Neural crest cell (in vitro differentiated cells): ENCODE measurements at places on chromosomes 12 and 14.

GRCh38 chr12:58000499-58000898 lies 59.1 kb downstream of the ATP23 start:
- H3K4me3 ChIP-seq = no peak overlapping the region
- no peak for DNase-seq
- H3K27ac ChIP-seq = no peak overlapping the region
- H3K36me3 ChIP-seq = peaks cover 5% of the 10 kb centered on the region
- H3K4me1 ChIP-seq = no peaks in the 10 kb centered on the region

DNA sequence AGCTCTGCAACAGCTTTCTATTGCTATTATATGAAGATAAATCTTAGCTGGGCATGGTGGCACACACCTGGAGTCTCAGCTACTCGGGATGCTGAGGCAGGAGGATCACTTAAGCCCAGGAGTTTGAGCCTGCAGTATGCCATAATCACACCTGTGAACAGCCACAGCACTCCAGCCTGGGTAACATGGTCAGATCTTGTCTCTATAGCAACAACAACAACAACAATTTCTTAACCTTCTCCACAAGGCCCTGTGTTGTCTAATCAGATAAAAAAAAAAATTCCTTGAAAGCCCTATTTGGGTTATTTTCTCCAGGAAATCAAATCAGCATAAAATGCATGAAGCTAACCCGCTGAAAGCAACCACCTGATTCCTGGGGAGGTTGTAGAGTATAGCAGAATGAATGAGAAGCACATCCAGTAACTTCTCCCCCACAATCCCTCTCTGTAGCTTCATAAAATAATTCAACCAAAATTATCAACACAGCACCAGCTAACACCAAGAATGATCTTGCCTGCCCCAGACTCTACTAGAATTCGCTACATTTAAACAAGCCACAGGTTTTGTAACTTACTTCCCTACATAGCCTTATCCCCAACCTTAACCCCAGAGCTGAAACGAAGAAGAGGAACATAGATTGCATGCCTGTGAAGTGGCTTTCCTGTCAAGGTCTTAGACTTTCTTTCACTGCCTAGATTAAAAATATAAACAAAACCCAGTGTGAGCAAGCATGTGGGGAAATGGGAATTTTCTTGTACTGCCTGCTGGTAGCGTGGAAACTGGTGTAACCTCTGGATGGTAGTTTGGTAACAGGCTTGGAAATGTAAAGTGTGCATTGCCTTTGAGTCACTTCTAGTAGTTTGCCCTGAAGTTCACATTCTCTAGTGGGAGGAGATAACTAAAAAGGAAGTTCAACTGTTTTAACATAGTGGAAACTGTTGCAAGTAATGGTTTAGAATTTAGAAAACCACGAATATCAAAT lies 6.0 kb upstream of the STK38L start:
- peaks cover 9% of the 10 kb centered on the region for H3K27me3 ChIP-seq
- no peak overlapping the region for H3K4me3 ChIP-seq
- no peak for DNase-seq
- no peaks in the 10 kb centered on the region for H3K36me3 ChIP-seq
- no peak overlapping the region for H3K27ac ChIP-seq

- peaks cover 23% of the 10 kb centered on the region for H3K4me1 ChIP-seq
- H3K27ac ChIP-seq = peak overlapping the region; percentile 90
- no peak for DNase-seq
Observed at GRCh38 chr14:89365061-89365801, 51.8 kb downstream of the FOXN3 start.

DNA sequence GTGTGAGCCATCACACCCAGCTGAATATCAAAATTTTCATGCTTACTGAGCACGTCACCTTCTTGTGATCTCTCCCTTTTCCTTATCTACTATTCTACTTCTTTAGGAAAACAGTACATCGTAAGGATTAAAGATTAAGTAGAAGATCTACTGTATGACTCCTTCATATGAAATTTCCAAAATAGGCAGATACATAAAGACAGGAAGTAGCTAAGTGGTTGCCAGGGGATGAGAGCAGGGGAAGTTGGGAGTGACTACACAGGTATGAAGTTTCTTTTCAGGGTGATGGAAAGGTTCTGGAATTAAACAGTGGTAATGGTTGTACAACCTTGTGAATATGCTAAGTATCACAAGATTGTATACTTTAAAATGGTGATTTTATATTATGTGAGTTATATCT lies 36.5 kb upstream of the CERS5 start:
- H3K27ac ChIP-seq = no peak overlapping the region
- H3K4me3 ChIP-seq = no peak overlapping the region
- peaks cover 3% of the 10 kb centered on the region for H3K36me3 ChIP-seq
- H3K4me1 ChIP-seq = no peaks in the 10 kb centered on the region
- DNase-seq = no peak
- no peaks in the 10 kb centered on the region for H3K27me3 ChIP-seq

GRCh38 chr14:50762001-50762930 lies 68.7 kb downstream of the NIN start:
- no peak for DNase-seq
- peaks cover 45% of the 10 kb centered on the region for H3K36me3 ChIP-seq
- H3K4me1 ChIP-seq = peaks cover 8% of the 10 kb centered on the region
- H3K27me3 ChIP-seq = no peaks in the 10 kb centered on the region

- no peaks in the 10 kb centered on the region for H3K36me3 ChIP-seq
- H3K27ac ChIP-seq = no peak overlapping the region
- peaks cover 70% of the 10 kb centered on the region for H3K27me3 ChIP-seq
- peaks cover 38% of the 10 kb centered on the region for H3K4me1 ChIP-seq
- no peak for DNase-seq
- peak overlapping the region; percentile 79 for H3K4me3 ChIP-seq
Observed at GRCh38 chr12:5430641-5431603, 986 bp upstream of the NTF3 start.

DNA sequence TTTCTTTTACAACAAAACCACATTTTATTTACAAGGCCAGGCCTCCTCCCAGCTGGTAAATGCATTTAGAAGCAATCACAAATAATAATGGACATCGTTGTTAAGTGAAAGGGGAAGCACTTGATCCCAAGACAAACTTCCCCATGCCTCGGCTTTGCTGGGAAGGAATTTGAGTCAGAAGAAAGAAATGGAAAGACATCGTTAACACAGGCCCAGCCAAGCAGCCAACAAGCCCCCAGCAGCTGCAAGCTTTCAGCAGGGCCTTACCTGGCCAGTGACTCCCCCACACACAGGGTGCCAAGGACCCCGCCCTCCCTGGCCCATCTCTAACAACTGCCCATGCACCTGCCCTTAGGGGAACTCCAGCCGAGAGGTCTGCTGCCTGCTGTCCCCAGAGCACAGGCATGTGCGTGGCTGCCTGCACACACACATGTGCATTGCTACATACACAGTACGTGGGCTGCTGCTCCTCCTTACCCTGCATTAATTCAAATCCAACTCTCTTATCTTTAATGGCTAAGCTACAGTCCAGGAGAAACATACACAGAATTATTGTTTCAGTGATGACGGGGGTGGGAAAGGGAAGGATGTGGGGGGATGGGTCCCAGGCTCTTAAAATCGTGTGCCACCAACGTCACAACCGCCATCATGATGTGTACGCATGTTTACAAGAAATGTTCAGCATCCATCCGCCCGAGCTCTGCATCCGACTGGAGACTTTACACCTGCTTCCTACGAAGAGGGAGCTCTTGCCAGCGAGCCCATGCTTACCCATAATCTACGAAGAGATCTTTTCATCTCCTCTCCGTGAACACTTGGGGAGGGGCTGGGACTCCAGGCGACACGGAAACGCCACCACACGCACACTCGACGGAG lies 9.8 kb downstream of the BCL11B start:
- no peak overlapping the region for H3K27ac ChIP-seq
- H3K27me3 ChIP-seq = peaks cover 95% of the 10 kb centered on the region
- H3K36me3 ChIP-seq = no peaks in the 10 kb centered on the region
- peak overlapping the region; percentile 9 for H3K4me3 ChIP-seq
- H3K4me1 ChIP-seq = peaks cover 21% of the 10 kb centered on the region

GRCh38 chr12:47270782-47271664 lies 191.3 kb upstream of the AMIGO2 start:
- H3K36me3 ChIP-seq = no peaks in the 10 kb centered on the region
- no peak overlapping the region for H3K4me3 ChIP-seq
- H3K4me1 ChIP-seq = peaks cover 14% of the 10 kb centered on the region
- no peak for DNase-seq
- H3K27ac ChIP-seq = no peak overlapping the region
- no peaks in the 10 kb centered on the region for H3K27me3 ChIP-seq

- no peaks in the 10 kb centered on the region for H3K36me3 ChIP-seq
- peaks cover 68% of the 10 kb centered on the region for H3K4me1 ChIP-seq
- no peaks in the 10 kb centered on the region for H3K27me3 ChIP-seq
- no peak for DNase-seq
- no peak overlapping the region for H3K4me3 ChIP-seq
- no peak overlapping the region for H3K27ac ChIP-seq
Observed at GRCh38 chr14:68553311-68553710, 239.6 kb downstream of the ZFP36L1 start.

- peak; percentile 34 for DNase-seq
- no peaks in the 10 kb centered on the region for H3K36me3 ChIP-seq
- peaks cover 77% of the 10 kb centered on the region for H3K27me3 ChIP-seq
- no peak overlapping the region for H3K27ac ChIP-seq
- H3K4me3 ChIP-seq = peak overlapping the region; percentile 89
- H3K4me1 ChIP-seq = peaks cover 81% of the 10 kb centered on the region
Observed at GRCh38 chr14:85533861-85534291, 3.9 kb downstream of the FLRT2 start.

GRCh38 chr12:53677800-53678148 lies 1.9 kb upstream of the ATP5MC2 start:
- peak overlapping the region; percentile 88 for H3K27ac ChIP-seq
- peaks cover 4% of the 10 kb centered on the region for H3K27me3 ChIP-seq
- DNase-seq = no peak
- peaks cover 3% of the 10 kb centered on the region for H3K36me3 ChIP-seq

- H3K4me3 ChIP-seq = peak overlapping the region; percentile 84
- peaks cover 40% of the 10 kb centered on the region for H3K4me1 ChIP-seq
- no peak for DNase-seq
- peak overlapping the region; percentile 79 for H3K27ac ChIP-seq
Observed at GRCh38 chr12:103013741-103014300, 56.3 kb downstream of the ASCL1 start.

GRCh38 chr14:101044741-101045140 lies 141.2 kb upstream of the RTL1 start:
- no peak overlapping the region for H3K4me3 ChIP-seq
- peaks cover 2% of the 10 kb centered on the region for H3K27me3 ChIP-seq
- no peaks in the 10 kb centered on the region for H3K36me3 ChIP-seq

GRCh38 chr14:59463787-59464485 lies 1.2 kb downstream of the GPR135 start:
- peaks cover 8% of the 10 kb centered on the region for H3K36me3 ChIP-seq
- peaks cover 2% of the 10 kb centered on the region for H3K27me3 ChIP-seq
- peaks cover 8% of the 10 kb centered on the region for H3K4me1 ChIP-seq
- no peak for DNase-seq

- no peaks in the 10 kb centered on the region for H3K27me3 ChIP-seq
- H3K36me3 ChIP-seq = no peaks in the 10 kb centered on the region
- H3K4me1 ChIP-seq = peaks cover 26% of the 10 kb centered on the region
- no peak for DNase-seq
Observed at GRCh38 chr12:49017891-49018260, 700 bp downstream of the PRKAG1 start.

GRCh38 chr14:84112589-84112988 lies 1417.4 kb upstream of the FLRT2 start:
- no peak overlapping the region for H3K4me3 ChIP-seq
- no peak for DNase-seq
- no peak overlapping the region for H3K27ac ChIP-seq
- no peaks in the 10 kb centered on the region for H3K36me3 ChIP-seq
- H3K4me1 ChIP-seq = no peaks in the 10 kb centered on the region

DNA sequence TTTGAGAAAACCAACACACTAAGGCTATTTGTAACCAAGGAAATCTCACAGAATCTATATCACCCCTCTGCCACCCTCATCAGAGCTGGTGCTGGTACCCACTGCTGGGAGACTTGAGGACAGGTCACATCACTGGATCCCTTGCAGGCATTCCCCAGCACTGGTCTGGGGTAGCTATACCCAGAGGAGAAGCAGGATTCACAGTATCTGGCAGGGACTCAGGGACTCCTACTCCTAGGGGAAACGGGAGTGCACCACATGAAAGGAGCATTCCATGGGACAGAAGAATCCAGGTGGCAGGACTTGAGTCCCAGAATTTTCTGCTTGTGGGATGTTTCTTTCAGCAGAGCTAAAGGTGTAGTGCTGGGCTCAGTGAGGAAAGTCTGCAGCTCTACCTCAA lies 223.2 kb downstream of the ADGRD1 start:
- no peak for DNase-seq
- H3K27me3 ChIP-seq = peaks cover 20% of the 10 kb centered on the region
- no peak overlapping the region for H3K27ac ChIP-seq
- peaks cover 4% of the 10 kb centered on the region for H3K36me3 ChIP-seq

DNA sequence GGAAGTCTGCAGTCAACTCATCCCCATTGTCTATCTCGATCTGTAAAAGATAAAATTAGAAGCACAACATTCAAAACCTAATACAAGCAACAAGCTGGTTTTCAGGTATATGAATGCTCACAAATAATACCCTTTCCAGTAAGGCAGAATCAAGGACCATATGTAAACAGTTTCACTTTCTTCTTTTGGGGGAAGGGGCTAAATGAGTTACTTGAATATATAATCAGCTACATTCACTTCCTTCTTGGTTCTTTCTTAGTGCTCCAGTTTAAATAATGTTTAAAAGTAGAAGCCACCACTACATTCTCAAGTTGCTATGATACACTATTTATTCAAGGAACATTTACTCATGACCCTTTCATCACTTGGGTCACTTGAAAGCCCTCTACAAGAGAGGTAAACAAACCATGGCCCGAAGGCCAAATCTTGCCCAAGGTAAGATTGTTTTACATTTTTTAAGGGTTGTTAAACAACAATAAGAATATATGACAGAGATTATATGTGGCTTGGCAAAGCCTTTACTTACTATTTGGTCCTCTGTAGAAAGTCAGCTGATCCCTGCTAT lies 10.3 kb downstream of the TWF1 start:
- no peak for DNase-seq
- no peaks in the 10 kb centered on the region for H3K27me3 ChIP-seq
- H3K4me3 ChIP-seq = no peak overlapping the region
- H3K4me1 ChIP-seq = no peaks in the 10 kb centered on the region
- no peak overlapping the region for H3K27ac ChIP-seq
- H3K36me3 ChIP-seq = peaks cover 16% of the 10 kb centered on the region

- H3K4me3 ChIP-seq = peak overlapping the region; percentile 96
- peaks cover 33% of the 10 kb centered on the region for H3K27me3 ChIP-seq
- no peak for DNase-seq
Observed at GRCh38 chr12:89706986-89707702, 1.5 kb downstream of the ATP2B1 start.
